ENCODE measurements at places on chromosomes 6 and 20.

GRCh38 chr6:140101818-140102217 is 727.4 kb upstream of the CITED2 start:
- no peak for DNase-seq

DNA sequence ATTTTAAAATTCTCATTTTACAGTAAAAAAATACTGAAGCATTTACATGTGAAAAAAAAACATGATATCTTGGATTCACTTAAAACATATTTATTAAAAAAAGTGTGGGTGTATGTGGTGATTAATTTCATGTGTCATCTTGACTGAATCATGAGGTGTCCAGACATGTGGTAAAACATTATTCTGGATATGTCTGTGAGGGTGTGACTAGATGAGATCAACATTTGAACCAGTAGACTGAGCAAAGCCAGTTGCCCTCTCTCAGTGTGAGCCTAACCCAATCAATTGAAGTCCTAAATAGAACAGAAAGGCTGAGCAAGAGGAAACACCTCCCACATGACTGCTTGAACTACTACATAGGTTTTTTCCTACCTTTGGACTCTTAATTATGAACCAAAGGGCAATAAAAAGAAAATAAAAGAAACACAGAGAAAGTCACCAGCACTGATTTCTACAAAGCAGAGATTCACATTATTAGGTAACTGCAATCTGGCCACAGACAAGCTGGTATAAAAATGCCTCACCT is 90.5 kb upstream of the VGLL2 start:
- no peak for DNase-seq

GRCh38 chr20:51029556-51029955 is 6.6 kb upstream of the KCNG1 start:
- DNase-seq, result no peak

DNA sequence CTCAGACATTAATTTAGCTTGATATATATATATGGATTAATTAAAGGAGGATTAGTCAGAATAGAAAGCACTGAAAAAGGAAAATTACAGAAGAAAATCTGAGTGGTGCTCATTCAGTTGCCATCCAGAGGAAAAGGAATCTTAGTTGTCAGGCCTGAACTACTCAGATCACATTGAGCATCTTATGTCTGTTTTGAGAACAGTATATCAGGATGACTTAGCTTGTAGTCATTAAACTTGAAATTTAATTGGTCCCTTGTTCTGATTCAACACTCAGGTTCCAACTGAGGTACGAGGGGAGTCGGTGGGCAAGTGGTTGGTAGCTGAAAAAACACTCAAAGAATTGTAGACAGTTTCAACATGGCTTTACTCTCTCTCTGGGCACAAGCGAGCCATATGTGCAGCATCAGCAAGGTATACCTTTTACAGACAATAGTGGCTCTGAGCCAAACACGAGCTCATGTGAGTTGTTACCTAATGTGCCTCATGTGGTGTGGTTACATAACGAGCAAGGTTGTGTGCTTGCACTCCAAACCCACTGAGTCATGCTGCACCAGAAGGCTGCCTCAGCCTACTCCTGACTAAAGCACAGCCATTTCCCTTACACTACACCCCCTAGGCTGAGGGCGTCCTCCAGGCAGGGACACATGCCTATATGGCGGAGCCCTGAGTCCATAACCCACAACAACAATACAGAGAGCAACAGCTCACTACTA is 73.0 kb upstream of the HMGN3 start:
- no peak for DNase-seq

DNA sequence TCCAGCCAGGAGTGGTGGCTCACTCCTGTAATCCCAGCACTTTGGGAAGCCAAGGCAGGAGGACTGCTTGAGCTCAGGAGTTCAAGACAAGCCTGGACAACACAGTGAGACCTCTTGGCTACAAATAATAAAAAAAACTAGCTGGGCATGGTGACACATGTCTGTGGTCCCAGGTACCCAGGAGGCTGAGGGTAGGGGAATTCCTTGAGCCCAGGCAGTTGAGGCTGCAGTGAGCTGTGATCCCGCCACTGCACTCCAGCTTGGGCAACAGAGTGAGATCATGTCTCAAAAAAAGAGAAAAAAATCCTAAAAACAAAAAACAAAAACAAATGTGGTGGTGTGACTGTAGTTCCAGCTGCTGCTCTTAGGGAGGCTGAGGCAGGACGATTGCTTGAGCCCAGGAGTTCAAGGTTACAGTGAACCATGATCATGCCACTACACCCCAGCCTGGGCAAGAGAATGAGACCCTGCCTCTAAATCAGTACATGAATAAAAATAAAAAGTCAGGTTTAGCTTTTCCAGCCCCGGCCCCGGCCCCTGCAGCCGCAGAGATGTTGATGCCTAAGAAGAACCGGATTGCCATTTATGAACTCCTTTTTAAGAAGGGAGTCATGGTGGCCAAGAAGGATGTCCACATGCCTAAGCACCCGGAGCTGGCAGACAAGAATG is 13.5 kb upstream of the SNRPC start:
- DNase-seq, result no peak

DNA sequence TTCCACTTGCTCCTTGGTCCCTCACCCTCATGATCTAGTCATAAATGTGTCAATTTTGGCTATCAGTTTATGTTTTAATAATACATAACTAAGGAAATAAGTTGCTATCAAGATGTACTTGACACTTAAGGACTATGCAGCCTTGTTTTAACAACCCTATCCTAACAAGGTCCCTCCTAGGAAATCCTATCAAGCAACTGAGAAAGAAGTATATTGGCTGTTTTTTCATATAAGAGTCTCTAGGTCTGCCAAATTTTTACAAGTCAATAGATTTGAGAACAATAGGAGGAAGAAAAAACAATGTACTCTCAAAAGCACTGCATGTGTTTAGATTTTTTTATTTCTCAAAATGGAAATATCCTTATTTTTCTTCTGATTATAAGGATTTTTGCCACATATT is 14.7 kb downstream of the FILIP1 start:
- DNase-seq, result no peak

All from activated naive CD4-positive, alpha-beta T cell (primary cell).